ENCODE measurements at places on chromosomes 5 and 9.

GRCh38 chr5:177036443-177036842 lies 13.9 kb downstream of the ZNF346 start:
- no peak for DNase-seq

DNA sequence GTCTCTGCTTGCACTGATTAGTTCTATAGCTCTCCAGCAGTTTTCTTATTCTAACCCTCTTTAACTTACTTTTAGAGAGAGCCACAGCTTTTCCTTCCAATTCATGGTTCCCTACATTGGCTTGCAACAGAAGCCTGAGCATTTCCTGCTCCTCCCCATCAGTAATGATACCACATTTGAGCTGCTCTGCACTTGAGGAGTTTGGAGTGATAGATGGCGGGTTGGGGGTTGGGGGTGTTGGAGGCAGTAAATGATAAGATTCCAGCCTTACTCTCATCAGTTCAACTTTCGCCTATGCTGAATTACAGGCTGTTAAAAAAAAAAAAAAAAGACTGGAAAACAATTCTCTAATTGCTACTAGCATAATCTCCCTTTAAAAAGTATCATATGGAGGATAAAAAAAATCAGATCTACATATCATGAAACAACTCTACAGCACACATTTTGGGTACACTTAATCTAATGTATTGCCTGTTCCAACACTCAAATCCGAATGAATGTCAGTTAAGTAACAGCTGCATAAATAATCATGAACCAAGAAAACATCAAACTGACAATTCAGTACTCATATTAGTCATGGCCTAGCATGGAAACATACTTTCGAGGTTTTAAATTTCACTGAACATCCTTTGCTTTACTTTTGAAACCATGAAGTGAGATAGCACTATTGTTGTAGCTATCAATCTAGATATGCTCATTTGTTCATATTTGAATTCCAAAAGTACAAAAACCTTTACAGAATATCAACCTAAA lies 224.7 kb downstream of the NFIB start:
- no peak for DNase-seq

DNA sequence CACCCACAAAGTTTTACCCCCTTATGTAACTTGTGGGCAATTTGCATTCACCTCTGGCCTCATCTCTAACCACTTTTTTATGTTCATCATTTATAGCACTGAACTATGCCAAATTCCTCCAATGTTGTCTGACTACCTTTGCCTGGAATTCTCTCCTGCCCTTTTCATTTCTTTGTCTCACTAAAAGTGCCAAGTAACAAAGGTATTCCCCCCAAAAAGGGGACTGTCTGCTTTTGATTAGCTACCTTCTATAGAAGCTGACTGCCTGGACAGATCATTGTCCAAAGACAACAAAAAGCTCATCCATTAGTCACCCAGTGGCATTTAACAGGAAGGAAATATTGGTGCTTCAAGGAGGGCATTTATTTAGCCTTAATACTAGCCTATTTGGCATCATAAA lies 189.9 kb upstream of the VCAN start:
- DNase-seq, result no peak

DNA sequence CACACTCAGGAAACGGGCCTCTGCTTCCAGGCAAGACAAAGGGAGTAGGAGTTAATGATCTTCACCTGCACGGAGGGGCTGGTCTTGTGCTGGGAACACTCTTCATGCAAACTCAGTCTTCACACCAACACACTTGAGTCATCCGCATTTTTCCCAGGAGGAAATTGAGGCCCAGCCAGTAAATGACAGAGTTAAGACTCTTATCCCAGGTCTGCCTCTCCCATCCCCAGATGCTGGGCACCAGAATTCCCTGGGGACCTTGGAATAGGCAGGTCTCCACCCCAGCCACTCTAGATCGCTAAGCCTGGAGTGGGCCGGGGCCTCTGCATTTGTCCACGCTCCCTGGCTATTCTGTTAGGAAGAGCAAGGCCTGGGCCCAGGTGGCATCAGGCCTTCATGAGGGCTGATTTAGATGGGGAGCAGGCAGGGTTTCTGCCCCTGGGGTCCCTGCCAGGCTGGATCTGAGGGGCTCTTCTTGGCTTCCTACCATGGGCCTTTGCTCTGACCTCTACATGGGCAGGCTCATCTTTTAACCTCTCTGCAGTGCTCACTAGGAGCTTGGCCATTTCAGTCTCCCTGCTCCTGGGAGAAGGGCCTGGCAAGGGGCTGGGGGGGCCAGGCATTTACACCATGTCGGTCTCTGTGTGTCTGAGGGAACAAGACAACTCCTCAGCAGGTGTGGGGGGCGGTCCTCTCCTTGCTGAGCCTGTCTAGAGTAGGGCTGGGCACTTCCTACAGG lies 77.3 kb downstream of the AMBP start:
- DNase-seq, result no peak

DNA sequence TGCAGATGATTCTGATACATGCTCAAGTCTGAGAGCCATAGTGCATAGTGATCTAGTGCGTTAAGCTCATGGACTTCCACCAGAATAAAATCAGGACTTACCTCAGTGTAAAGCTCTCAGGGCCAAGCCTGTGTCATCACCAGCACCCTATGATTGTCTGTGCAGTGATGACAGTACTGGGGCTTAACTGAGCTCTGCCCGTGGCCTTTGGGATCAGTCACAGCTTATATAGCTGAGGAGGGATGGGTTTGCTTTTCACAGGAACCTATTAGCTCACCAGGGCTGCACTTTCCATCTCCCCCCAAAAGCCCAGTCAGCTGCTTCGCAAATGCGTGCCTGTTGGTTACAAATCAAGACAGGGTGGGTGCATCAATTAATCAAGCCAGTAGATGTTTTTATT lies 246.9 kb downstream of the NR3C1 start:
- DNase-seq, result no peak

GRCh38 chr5:166431456-166431855 lies 1860.0 kb upstream of the WWC1 start:
- no peak for DNase-seq

DNA sequence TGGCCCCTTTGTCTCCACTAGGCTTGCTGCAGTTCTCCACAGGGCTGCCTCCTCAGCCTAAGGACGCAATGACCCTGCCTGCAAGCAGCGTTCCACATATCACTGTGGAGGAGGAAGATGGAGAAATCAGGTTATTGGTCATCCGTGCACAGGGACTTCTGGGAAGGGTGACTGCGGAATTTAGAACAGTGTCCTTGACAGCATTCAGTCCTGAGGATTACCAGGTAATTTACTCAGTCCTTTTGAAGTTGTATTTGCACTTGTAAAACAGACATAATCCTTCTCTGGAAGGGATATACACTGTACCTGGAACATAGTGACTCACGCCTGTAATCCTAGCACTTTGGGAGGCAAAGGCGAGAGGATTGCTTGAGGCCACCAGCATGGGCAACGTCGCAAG lies 116.6 kb downstream of the ADGRV1 start:
- no peak for DNase-seq

- DNase-seq, result no peak
These were observed 1.2 kb downstream of the SLC24A2 start for GRCh38 chr9:19787672-19788071.

- DNase-seq, result no peak
These were observed 19.9 kb upstream of the ZFAND5 start for GRCh38 chr9:72384710-72385485.

GRCh38 chr5:17223367-17224185 lies 6.1 kb downstream of the BASP1 start:
- DNase-seq, result no peak

- no peak for DNase-seq
These were observed 1.4 kb downstream of the CAST start for GRCh38 chr5:96663608-96664007.

- DNase-seq, result peak; percentile 71
These were observed 2.5 kb downstream of the EGFL7 start for GRCh38 chr9:136665111-136665703.

DNA sequence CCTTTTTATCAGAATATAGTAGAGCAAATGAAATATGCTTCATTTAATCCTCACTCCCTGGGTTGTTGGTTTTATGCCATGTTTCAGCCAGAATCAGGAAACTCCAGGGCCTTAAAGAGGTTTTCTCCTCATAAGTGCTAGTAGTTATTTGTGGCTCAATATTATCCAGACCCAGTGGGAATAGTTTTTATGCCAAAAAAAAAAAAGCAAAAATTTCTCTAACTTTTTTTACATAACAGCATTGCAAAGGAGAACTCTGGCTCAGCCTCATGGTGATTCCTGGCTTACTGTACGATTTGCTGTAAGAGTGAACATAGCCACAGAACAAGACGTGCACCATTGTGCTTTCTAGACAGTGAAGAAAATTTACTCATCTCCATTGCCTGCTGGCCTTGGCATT lies 232.5 kb downstream of the PJA2 start:
- no peak for DNase-seq

- DNase-seq, result no peak
These were observed 78.3 kb downstream of the PARP8 start for GRCh38 chr5:50744776-50745175.

- DNase-seq, result no peak
These were observed 112.2 kb downstream of the FGF18 start for GRCh38 chr5:171531638-171532037.

GRCh38 chr9:36988848-36989247 lies 45.2 kb downstream of the PAX5 start:
- no peak for DNase-seq

- DNase-seq, result no peak
These were observed 7.1 kb upstream of the PDCD6 start for GRCh38 chr5:264338-264737.

DNA sequence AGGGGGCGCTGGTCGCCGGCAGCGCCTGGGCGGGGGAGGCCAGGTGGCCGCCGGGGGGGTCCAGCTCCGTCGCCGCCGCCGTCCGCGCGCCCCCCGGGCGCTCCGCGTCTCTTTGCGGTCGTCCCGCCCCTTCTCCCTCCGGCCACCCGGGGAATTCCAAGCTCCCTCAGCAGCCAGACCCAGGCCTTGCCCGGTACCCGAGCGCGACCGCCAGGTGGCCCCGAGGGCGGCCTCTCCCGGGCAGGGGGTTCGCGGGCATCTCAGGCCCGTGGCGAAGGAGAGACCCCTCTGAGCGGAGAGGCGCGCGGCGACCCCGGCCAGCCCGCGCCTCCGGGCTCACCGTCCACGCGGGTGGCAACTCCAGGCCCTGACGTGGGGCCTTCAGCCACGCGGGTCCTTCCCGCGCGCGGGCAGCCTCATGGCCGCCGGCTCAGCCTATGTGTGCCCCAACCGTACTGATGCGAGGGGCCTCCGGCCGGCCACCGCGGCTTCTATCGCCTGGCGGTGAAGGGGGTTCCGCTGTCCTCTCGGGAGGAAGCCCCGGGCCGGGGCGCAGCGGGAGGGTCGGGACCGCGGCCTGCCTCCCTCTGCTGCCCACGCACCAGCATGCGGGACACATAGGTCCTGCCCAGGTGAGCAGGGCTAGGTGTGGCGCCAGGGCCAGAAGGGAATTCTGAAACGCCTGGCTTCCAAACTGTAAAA lies 529 bp upstream of the NRARP start:
- no peak for DNase-seq

All from D721Med (cell line).